ENCODE measurements at places on chromosomes 3 and 15.

DNA sequence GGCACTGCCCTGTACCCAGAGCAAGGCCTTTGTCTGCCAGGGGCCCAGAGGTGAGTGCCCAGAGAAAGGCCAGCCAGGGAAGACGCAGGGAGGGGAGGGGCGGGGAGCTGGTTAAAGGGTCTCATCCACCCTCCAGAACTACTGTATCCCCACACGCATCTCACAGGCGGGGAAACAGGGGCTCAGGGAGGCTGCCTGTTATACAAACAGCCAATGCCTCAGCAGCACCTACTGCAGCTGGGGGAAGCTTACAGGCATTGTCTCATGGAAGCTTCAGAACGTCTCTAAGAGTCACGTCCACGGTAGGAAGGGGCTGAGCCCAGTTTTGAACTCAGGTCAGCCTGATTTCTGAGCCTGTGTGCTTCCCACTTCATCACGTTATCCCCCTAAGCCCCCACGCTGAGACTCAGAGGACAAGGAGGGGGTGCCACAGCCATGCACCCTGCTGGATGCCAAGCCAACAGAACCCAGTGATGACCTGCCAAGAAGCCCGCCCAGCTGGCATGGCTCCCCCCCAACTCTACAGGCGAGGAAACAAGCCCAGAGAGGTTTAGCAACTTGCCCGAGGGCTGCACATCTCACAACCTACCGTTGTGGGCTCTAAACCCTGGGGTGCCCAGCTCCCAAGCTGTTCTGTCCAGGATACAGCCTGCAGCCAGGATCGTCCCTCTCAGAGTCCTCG is 54.5 kb downstream of the IQSEC1 start:
- DNase-seq: no peak

GRCh38 chr3:114538211-114538610 is 244.4 kb downstream of the TIGIT start:
- DNase-seq: no peak

DNA sequence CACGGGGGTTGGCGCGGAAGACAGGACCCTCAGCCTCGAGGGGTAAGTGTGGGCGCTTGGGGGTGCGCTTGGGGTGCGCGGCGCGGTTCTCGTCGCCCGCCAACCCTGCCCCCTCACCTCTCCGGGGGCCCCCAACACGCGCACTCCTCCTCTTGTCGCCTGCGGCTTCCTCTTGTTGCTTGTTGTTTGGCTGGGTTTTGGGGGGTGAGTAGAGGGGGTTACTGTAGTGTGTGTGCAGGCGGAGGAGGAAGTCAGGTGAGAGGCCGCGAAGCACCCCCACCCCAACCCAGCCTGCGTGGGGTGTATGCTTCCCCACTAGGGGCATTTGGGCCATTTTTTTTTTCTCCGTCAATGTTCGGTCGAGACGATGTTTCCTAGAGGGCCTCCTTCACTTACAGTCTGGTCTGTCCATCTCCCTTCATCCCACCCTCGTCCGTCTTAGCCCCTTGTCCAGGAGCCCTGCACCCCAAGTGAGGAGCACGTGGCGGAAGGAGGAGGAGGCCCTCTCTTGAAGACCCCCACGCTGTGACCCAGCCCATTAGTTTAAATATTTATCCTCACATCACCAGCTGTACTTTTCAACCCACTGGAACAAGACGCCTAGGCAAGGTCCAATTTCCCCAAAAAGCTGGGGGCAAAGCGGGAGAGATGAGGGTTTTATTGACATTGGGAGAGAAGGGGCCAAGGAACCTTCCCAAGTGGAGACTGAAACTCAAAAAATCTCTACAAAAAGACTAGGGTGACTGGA is 20.4 kb upstream of the SATB1 start:
- DNase-seq: no peak

DNA sequence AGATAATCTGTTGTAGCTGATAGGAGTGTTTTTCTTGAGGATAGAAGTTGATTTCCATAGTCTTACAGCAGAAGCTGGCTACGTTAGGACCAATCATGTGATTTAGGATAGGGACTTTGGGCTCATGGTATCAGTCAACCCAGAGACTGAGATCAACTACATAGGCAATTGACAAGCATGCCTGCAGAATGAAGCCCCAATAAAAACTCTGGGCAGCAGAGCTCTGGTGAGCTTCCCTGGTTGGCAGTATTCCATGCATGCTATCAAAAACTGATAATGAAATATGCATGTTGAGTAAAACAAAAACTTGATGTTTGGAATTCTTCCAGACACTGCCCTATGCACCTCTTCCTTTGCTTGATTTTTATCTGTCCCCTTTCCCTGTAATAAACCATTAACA is 38.0 kb downstream of the SUCNR1 start:
- DNase-seq: no peak

DNA sequence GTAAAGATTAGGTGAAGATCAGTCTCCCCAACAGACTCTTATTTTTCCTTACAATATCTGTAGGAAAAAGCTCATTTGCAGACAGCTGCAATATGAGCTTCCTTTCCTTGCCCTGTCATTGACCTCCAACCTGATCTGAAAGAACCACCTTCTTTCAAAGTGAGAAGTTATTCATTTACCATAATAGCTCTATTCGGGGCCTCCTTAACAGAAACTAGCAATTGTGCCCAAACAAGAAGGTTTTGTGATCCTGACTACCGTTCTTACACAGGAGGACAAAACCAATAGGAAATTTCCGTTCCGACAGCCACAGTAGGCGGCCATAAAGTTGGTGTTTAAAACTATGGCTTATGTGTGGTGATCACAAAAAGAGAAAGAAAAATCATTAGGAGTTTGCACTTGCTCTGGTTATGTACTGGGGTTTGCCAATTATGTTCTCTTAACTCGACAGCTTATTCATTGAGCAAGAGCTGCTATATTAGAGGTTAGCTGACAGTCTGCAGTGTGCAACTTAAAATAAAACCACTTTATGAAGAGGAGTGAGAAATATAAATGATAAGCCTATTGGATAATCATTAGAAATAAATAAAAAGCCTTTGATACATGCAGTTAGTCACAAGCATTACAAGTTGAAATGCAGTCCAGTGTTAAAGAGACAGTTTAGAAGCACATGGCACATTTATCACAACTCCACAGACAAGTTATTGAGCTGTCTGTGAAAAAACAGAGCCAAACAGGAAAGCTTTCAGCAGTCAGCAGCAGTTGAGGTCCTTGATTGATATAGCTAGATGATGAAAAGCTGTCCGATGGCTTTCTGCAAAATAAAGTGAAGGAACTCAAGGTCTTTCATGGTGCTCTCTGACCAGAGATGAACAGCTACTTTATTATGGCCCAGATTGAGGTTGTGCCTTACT is 199.8 kb downstream of the WDR72 start:
- no peak for DNase-seq

- DNase-seq: peak; percentile 35
Observed at GRCh38 chr3:171783086-171783485, 27.2 kb downstream of the PLD1 start.

GRCh38 chr3:189149203-189149602 is 22.6 kb upstream of the TPRG1 start:
- no peak for DNase-seq

- DNase-seq: peak; percentile 21
Observed at GRCh38 chr3:65348398-65348995, 660.7 kb upstream of the ADAMTS9 start.

- no peak for DNase-seq
Observed at GRCh38 chr3:132433121-132433520, 15.8 kb downstream of the DNAJC13 start.

DNA sequence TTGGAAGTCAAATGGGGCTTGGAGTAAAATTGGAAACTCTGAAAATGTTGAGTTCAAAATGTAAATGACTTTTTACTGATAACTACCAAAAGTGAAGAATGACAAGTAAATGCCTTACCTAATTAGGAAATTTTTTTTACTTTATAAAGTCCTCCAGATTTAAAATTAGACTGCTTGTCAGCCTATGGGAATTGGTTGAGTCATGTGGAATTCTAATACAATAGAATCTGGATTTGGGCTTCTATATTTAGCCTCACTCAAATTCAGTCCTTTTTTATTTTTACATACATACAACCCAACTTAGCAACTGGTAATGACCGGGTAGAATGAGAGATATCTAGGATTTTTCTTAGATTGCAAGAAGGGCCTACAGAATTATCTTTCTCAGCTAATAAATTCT is 158.9 kb upstream of the CADPS start:
- DNase-seq: no peak

- DNase-seq: no peak
Observed at GRCh38 chr15:81323559-81323943, 390 bp downstream of the STARD5 start.

DNA sequence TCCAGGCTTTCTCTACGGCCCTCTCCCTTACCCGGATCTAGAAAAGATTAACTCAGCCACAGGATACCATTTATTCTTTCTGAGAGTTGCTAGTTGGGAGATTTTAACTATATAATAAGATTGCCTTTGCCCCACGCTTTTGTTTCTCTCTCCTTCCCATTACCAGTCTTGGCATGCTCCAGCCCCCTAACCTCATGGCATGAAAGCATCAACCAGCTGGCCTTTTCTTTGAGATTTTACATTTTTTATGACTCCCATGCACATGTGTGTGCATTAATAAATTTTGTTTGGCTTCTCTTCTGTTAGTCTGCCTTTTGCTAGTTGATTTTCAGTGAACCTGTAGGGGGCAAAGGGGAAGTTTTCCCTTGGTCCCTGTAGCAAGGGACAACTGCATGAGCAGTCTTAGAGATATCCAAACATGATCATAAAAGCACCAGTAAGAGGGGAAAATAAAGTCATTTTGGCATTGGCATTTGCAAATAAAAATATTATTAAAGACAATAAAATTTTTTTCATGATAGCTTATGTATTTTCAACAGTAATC is 73.6 kb downstream of the OXSM start:
- no peak for DNase-seq
